ENCODE measurements at places on chromosomes 5 and 9.

DNA sequence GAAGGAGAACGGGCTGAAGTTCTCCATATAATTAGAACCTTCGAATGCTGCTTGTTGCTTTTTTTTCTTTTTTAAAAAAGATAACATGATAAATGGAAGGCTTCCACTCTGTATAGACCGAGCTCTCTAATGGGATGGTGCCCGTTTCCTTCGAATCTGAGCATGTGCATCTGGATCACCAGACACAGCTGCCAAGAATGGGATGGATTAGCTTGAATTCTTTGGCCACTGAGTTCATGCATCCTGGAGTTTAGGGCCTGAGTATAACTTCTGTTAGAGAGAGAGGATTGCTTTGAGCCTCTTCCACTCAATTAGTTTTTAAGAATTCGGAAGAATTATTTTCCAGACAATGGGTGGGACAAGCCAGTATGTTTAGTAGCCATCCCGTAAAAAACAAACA, 93.7 kb upstream of the GDNF start:
- no peak for DNase-seq

GRCh38 chr9:136368190-136368589, 4.6 kb upstream of the DNLZ start:
- DNase-seq = no peak

GRCh38 chr5:123881759-123882244, 369.8 kb downstream of the CSNK1G3 start:
- no peak for DNase-seq

GRCh38 chr9:121699571-121700164, 48.2 kb downstream of the DAB2IP start:
- DNase-seq = no peak

GRCh38 chr5:172816925-172817562, 17.0 kb upstream of the ERGIC1 start:
- DNase-seq = no peak

GRCh38 chr9:87751868-87752267, 25.9 kb downstream of the CTSL start:
- no peak for DNase-seq

DNA sequence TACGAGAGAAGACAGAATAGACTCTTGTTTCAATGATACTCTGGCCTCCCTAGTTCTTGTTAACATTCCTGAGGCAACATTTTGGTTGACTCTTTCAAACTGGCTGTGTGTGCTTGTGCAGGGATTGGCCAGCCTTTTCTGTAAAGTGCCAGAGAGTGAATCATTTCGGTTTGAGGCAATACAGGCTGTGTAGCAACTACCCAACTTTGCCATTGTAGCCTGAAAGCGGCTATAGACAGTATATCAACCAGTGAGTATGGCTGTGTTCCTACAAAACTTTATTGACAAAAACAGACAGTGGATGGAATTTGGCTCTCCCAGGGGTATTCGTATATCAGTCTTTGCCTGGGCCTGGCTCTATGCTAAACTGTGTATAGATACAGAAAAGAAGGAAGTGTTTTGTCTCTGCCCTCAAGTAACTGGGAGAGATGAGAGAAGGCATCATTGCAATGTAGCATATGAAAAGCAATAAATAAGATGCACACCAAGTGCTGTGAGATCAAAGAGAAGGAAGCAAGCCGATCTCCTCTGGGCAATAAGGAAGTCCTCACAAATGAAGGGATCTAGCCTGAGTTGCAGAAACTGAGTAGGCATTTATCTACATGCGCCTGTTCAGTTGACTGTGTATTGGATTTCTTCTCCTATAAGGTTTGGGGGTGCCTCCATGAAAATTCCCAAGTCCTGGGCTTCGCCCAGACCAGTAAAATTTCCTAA, 568.0 kb upstream of the KLF4 start:
- no peak for DNase-seq

DNA sequence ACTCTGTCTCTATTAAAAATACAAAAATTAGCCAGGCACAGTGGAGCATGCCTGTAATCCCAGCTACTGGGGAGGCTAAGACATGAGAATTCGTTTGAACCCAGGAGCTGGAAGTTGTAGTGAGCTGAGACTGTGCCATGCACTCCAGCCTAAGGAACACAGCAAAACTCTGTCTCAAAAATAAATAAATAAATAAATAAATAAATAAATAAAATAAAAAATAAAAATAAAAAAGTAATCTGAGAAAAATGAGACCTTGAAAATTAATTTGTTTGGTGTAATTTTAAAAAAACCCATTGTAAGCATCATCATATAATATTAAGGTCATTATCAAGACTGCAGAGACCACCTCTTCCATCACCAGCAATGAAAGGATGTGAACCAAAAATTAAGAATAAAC, 997.1 kb downstream of the CDH18 start:
- no peak for DNase-seq

DNA sequence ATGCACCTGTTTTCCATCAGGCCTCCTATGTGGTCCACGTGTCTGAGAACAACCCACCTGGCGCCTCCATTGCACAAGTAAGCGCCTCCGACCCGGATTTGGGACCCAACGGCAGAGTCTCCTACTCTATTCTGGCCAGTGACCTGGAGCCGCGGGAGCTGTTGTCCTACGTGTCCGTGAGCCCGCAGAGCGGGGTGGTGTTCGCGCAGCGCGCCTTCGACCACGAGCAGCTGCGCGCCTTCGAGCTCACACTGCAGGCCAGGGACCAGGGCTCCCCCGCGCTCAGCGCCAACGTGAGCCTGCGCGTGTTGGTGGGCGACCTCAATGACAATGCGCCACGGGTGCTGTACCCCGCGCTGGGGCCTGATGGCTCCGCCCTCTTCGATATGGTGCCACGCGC, 1.7 kb downstream of the PCDHGB1 start:
- DNase-seq = no peak

DNA sequence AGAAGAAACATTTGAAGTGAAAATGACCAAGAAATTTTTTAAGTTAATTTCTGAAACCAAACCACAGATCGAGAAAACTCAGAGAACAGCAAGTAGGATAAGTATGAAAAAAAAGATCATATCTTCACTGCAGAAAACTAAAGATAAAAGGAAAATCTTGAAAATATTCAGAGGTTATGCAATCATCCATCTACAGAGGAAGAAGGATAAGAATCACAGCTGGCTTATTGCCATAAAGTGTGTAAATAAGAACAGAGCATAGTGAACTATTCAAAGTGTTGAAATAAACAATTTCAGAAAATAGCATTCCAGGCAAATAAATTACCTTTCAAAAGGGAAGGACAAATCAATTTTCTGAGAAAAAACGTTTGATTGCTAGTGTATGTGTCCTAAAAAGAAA, 1191.7 kb upstream of the CDH6 start:
- DNase-seq = no peak

GRCh38 chr5:73380710-73381589, 67.6 kb downstream of the FOXD1 start:
- no peak for DNase-seq

DNA sequence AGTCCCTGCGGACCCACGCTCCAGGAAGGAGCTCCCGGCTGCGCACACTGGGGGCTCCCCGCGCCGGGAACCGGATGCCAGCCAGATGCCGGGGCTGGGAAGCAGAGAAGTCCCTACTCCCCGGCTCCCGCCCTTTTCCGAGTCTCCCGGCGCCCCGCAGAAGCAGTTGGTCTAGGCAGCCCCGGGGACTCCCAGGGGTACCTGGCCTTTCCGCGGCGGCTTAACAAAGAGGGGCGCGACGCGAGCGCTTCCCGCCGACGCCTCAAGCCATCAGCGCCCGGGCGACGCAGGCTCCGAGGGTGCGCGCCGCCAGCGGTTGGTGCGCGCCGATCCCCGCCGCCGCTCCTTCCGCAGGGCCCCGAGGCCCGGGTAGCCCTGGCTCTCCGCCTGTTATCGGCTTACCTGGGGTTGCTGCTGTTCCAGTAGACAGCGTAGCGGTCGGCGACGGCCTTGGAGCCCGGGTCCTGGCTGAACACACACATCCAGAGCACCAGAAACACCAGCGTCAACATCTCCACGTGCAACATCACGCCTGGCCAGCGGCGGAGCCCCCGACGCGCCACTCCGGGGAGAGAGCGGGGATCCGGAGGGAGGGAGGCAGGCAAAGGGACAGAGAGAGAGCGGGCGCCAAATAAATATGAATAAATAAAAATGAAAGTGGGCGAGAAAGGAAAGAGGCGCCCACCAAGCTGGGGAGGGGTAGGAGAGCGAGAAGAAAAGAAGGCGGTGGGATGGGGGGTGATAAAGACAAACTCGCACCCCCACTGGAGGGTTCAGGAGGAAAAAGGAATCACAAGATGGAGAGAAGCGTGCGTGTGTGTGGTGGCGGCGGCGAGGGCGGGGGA, 428 bp downstream of the EFNA5 start:
- DNase-seq = no peak

DNA sequence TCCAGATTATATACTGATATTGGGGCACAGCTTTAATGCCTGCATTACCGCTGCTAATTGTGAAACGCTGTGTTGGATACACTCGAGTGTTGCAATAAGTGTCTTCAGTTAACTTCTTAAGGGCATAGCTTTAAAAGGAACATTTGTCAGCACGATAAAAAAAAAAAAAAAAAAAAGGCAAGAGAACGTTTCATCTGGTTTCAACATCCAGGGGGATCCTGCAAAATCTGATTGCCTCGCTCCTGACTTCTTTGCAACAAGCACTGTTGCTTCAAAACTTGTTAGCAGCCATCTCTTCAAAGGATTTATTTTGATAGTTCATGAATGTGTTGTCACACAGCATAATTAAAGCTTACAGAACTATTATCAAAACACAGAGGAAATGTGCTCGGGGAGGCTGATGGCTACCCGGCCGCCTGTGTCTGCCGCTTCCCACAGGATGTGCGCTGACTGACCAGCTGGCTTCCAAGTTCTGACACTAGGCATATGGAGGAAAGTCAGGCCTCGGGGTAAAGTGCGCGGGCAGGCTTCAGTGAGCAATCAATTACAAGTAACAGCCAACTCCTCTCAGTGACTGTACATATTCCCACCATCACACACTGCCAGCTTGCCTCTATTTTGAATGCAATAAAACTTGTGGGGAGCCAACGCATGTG, 77.7 kb downstream of the EBF1 start:
- DNase-seq = no peak

- DNase-seq = no peak
Observed at GRCh38 chr9:108855529-108855886, 278 bp downstream of the ACTL7B start.

- DNase-seq = no peak
Observed at GRCh38 chr5:142780871-142781270, 10.7 kb downstream of the ARHGAP26 start.

DNA sequence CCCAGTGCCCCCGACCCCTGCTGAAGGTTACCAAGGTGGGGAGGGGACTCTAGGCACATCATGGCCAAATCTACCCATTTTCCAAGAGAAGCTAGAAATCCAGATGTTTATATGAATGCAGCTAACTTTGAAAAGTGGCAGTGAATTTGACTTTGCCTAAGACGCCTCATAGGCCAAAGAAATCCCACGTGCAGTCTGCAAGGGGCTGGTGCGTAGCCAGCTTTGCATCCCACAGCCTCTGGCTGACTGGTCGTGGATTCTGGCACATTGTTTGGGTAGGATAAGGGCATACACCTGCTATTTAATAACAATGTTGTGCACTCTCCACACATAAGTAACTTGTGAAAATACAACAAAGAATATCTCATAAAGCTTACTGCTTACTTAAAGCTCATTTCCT, 3.5 kb upstream of the GADD45G start:
- DNase-seq = no peak

DNA sequence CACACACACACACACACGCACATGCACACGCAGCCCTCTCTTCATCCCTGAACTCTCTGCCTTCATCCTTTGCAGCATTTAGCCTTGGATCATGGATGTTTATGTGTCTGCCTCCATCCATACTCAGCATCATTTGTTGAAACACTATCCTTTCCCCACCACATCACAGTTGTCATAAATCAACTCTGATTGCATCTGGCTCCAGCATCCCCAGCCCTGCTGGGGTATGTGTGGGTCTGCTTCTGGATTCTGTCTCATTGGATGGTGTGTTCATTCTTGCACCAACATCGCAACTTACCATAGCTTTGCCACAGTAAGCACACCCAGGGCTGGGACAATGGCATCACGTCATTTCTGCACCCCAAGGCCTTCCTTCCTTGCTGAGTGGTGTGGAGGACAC, 175.4 kb downstream of the RGS3 start:
- no peak for DNase-seq

- DNase-seq = no peak
Observed at GRCh38 chr5:178194026-178194425, 6.9 kb upstream of the GMCL2 start.

Measured in central memory CD4-positive, alpha-beta T cell (primary cell).